ENCODE measurements at places on chromosomes 13 and 19. TPM values are rescaled to one million over a fixed set of nuclear protein-coding genes. Genes with fewer than 3 reads are reported as not detected.

The ZNF850 gene
- total RNA-seq: 3.0 TPM

The DPF1 gene
- total RNA-seq: 3.9 TPM

The SERTM1 gene
- not detected for total RNA-seq

The PCSK4 gene
- total RNA-seq: 2.9 TPM

The ZNF728 gene
- not detected for total RNA-seq

The CGB5 gene
- 12.3 TPM for total RNA-seq

The APOE gene
- 12.5 TPM for total RNA-seq

The PSG1 gene
- total RNA-seq: not detected

The ZFP14 gene
- 3.2 TPM for total RNA-seq

The PNMA8C gene
- not detected for total RNA-seq

The VSTM1 gene
- total RNA-seq: not detected

The CHMP2A gene
- 132 TPM for total RNA-seq

The KLK3 gene
- total RNA-seq: not detected

The RAB3D gene
- 21.1 TPM for total RNA-seq

The LCP1 gene
- total RNA-seq: 0.56 TPM

The SLC8A2 gene
- 0.16 TPM for total RNA-seq

The ACER1 gene
- not detected for total RNA-seq

The PNMA8A gene
- total RNA-seq: 1.1 TPM

The THSD8 gene
- not detected for total RNA-seq

The UPF1 gene
- 44.2 TPM for total RNA-seq

The CBY2 gene
- not detected for total RNA-seq

The ZNF44 gene
- 2.6 TPM for total RNA-seq

The ZNF20 gene
- 2.5 TPM for total RNA-seq

The RNF17 gene
- total RNA-seq: not detected

The ZNF667 gene
- total RNA-seq: 2.8 TPM

The BRME1 gene
- total RNA-seq: not detected

The F10 gene
- 12.8 TPM for total RNA-seq

The PNMA8B gene
- 5.6 TPM for total RNA-seq

The CBARP gene
- 4.5 TPM for total RNA-seq

The MED29 gene
- 35.6 TPM for total RNA-seq

The JSRP1 gene
- total RNA-seq: 3.2 TPM

The KIRREL2 gene
- not detected for total RNA-seq

The STOML3 gene
- not detected for total RNA-seq

The NUDT19 gene
- total RNA-seq: 12.3 TPM

The KLF2 gene
- 7.0 TPM for total RNA-seq

The LPAR6 gene
- 5.2 TPM for total RNA-seq

The ZNF540 gene
- total RNA-seq: 0.40 TPM

The APOC4 gene
- total RNA-seq: not detected

The KLK14 gene
- total RNA-seq: not detected

The KASH5 gene
- not detected for total RNA-seq

The NCCRP1 gene
- not detected for total RNA-seq

The GPR18 gene
- total RNA-seq: not detected

The DAND5 gene
- not detected for total RNA-seq

The ATP4B gene
- total RNA-seq: not detected

The KIR2DL4 gene
- total RNA-seq: not detected

The UPK1A gene
- not detected for total RNA-seq

The ERICH4 gene
- not detected for total RNA-seq

The LYL1 gene
- 0.48 TPM for total RNA-seq

The ZNF470 gene
- 4.6 TPM for total RNA-seq

The KISS1R gene
- total RNA-seq: 0.39 TPM
